CD14-positive monocyte (primary cell): ENCODE measurements at places on chromosomes 6 and 20.
A peak's percentile ranks its signal among the peaks of the same experiment; 100 is the strongest.

DNA sequence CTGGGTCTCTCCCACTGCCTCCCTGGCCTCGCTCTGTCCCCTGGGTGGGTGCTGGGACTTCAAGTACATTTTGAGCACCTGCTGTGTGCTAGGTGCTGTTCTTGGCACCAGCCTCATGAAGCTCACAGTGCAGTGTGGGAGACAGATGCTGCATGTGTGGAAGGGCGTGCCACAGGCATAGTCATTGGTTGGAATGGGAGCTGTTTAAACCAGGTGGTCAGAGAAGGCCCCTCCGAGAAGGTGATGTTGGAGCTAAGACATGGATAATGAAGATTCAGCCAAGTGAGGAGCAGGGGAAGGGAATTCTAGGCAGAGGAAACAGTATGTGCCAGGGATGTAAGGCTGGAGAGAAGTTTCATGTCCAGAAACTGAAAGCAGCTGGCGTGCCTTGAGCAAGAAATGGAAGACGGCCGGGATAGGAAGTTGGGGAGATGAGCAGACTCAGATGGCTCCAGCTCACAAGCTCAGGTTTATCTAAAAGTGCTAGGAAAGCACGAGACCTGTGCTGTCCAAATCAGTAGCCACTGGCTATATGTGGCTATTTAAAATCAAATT, 9.9 kb downstream of the LPIN3 start:
- no peak for DNase-seq

GRCh38 chr6:13267142-13267651, 61.1 kb downstream of the TBC1D7 start:
- DNase-seq = no peak

DNA sequence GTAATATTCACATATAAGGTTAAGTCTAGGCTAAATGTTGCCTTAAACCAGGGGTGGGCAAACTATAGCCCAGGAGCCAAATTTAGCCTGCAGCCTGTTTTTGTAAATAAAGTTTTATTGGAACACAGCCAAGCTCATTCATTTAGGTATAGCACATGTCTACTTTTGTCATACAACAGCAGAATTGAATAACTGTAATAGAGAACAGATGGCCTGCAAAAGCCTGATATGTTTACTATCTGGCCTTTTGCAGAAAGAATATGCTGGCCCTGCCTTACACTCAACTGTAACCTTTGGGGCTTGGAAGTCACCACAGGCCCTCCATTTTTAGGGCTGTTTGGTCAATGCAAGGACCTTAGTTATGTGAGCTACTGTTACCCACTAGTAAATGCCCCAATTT, 17.7 kb upstream of the BCLAF1 start:
- no peak for DNase-seq

GRCh38 chr6:119348096-119348747, 1.3 kb downstream of the MAN1A1 start:
- peak; percentile 15 for DNase-seq

- no peak for DNase-seq
Observed at GRCh38 chr20:32449890-32450401, 91.8 kb downstream of the ASXL1 start.

- no peak for DNase-seq
Observed at GRCh38 chr6:38603496-38603895, 36.2 kb downstream of the BTBD9 start.

DNA sequence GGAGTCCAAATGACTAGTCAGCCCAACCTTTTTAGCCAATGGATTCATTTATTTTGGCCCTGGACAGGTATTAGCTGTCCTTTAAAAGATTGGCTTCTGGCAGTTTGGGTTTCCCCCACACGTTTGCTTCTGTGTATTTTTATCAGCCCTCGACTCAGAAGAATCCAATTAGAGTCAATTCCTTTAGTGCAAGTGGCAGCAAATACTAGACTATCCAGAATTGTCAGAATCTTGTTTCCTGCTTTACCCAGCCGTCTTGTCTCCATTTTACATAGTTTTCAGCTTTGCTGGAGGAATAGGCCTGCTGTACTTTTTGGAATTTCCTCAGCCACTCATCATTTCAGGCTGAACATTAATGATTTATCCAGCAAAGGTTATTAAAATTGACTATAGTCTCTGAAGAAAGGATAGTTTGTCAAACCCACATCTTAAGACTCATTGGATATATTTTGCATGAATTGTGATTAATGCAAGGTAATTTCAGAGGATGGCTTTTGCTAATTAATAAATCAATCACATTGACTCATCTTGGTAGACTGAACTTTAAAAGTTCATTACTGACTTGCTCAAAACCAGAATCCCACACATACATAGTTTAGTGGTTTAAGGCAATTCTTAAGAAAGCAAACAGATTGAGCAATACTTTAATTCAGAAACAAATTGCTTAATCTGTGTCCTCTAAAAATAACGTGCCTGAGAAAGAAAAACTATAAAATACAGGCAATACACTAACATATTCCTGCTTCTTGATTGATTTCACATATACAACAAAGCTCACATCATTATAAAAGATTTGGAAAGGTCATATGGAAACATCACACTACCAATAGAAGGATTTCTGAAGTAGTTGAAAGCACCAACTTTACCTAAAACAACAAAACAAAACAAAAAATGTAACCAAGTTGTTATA, 62.9 kb upstream of the ZNF217 start:
- DNase-seq = no peak

- DNase-seq = no peak
Observed at GRCh38 chr20:37838769-37839431, 64.0 kb upstream of the VSTM2L start.

GRCh38 chr20:36175016-36175415, 20.5 kb downstream of the EPB41L1 start:
- no peak for DNase-seq
